Hypothalamus (tissue), 51 donors: ENCODE measurements at places on chromosomes 16 and 17.

DNA sequence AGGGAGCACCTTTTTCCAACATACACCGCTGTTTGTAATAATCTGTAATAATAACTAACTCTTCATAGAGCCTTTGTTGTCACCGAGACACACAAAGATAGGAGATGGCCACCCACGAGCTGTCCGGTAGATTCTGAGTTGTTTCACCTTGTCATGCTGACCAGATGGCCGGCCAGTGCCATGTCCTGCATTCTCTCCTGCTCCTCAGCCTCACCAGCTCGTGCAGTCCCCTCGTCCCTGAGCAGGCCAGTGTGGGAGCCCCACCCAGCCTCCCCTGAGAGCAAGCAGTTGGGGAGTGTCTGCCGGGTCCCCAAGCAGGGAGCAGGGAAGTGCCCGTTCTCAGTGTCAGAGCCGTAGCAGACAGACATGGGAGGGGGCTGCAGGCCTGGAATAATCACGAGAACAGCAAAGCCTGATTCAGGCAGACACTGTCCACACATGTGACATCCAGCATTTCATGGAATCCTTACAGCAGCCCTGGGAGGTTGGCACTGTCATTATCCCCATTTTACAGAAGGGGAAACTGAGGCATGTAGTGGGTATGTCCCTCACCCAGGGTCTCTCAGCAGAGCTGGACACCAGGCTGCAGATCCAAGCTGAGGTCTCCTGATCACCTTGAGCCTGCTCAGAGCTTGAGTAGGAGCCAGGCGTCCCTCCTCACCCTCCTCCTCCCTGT, 178.5 kb upstream of the CIBAR2 start:
- no peak for DNase-seq

DNA sequence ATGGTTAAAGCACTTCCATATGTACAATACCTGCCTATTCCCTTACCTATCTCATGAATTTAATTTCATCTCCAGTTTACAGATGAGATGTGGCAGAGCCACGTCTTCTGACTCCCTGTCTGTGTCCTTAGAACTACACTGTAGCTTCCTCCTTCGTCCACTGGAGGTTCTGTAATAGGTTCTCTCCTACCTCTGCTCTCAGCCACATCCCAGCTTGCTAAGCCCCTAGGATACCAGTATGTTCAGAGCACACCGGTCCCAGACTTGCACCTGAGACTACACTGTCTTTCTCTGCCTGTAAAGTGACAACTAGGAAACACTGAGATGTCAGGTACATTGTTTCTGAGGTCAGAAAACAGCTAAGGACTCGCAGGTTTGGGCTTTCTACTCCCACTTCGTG, 3.8 kb upstream of the RASL10B start:
- no peak for DNase-seq

- DNase-seq: no peak
These were observed 68.8 kb upstream of the RCVRN start for GRCh38 chr17:9973669-9974447.

GRCh38 chr16:9534759-9535158, 443.3 kb downstream of the HAPSTR1 start:
- DNase-seq: peak; percentile 4

DNA sequence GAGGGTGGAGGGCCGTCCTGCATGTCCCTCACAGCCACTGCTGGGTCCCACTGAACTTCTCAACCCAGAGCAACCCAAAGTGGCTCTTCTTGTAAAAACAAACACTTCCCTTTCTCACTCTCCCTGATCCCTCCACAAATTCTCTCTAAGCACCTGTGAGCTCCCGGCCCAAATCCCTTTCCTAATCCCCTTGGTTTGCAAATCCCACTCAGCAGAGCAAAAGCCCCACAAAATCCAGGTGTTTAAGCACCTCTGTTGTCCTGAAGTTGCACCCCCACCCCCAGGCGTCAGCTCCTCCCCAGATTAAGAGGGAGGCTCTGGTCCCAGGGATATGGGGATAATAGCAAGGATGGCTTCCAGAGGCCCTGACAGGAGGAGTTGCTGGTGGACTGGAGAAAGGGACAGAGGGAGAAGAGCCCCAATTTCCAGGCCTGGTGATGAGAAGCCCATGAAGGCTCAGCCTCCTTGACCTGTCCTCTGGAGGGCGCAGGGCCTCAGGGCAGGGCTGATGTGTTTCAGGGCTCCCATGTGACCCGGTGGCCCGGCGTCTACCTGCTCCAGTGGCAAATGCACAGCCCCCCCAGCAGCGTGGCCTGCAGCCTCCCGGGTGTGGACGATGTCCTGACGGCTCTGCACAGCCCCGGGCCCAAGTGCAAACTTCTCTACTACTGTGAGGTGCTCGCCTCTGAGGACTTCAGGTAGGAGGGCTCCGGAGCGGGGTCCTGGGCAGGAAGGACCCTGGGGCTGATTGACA, 23.0 kb downstream of the NAGPA start:
- DNase-seq: no peak

GRCh38 chr17:1762901-1763898, 1.3 kb downstream of the SERPINF1 start:
- DNase-seq: no peak

GRCh38 chr17:32627239-32627996, 140.6 kb downstream of the CDK5R1 start:
- DNase-seq: peak; percentile 50

- DNase-seq: no peak
These were observed 9.2 kb downstream of the CD300LG start for GRCh38 chr17:43856141-43856540.

GRCh38 chr16:1431497-1432270, 806 bp downstream of the PERCC1 start:
- no peak for DNase-seq

DNA sequence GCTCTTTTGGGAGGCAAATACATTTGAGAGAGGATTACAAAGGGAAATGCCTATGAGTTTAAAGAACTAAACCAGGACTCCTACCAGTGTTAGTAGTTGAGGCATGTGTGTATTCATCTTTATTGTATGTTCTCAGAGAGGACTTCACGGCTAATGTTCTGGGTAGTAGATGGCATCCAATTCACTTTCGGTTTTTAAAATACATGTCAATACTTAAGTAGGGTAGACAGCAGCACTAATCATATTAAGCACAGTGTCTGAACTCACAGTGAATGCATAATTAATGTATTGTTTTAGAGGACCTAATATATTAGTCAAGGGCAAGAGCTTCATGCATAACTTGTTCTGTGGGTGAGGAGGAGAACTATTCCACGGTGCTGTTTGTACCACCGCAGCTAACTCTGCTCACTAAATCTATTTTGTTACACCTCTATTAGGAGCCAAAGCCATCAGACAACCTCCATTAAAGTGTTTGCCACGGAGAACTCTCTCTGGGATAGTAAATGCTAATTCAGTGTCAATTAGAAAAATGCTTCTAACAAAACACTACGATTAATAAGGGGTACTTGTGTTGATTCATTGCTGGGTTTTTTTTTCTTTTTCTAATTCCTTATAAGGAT, 56.3 kb downstream of the COX10 start:
- DNase-seq: no peak

GRCh38 chr16:10918294-10919002, 23.8 kb downstream of the DEXI start:
- peak; percentile 89 for DNase-seq

DNA sequence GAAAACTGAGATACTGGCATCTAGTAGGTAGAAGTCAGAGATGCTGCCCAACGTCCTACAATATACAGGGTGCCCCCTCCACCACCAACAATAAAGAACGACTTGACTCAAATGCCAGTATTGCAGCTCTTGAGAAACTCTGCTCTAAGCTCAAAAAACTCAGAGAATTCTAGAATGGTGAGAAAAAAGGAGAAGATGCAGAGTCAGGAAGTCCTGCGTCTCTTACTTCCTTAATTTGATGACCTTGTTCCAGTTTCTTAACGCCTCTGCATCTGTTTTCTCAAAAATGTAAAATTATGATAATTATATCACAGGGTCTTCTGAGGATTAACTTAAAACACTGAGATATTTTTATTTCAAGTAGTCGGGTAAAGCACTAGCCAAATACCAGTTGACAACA, 1.7 kb upstream of the HSBP1 start:
- DNase-seq: no peak

DNA sequence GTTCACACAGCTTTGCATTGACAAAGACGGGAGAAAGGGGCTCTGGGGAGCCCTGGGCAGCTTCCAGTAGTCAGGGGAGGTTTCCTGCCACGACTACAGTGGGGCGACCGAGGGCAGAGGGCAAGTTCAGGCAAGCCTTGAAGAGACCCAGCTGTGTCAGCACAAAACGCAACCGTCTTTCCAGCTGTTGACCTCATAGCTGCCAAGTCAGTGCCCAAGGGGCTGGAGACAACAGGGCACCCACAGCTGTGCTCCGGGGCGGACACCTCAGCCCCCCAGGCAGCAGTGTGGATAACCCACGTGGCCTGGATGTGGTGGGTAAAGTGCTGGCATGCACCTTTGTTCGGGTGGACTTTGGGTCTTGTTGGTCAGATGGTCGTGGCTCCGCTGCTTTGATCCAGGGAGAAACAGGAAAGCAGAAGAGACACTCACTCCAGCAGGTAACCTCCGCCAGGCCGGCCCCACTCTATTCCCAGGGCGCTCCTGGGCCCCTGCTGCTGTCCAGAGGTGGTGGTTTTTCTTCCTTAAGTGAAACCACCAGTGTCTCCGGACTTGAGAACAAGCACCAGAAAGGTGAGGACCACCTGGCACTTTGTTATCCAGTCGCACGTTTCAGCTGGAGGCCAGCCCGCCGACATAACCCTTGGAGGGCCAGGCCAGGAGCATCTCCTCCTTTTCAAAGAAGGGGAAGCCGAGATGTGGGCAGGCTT, 17.6 kb upstream of the CBX2 start:
- no peak for DNase-seq

DNA sequence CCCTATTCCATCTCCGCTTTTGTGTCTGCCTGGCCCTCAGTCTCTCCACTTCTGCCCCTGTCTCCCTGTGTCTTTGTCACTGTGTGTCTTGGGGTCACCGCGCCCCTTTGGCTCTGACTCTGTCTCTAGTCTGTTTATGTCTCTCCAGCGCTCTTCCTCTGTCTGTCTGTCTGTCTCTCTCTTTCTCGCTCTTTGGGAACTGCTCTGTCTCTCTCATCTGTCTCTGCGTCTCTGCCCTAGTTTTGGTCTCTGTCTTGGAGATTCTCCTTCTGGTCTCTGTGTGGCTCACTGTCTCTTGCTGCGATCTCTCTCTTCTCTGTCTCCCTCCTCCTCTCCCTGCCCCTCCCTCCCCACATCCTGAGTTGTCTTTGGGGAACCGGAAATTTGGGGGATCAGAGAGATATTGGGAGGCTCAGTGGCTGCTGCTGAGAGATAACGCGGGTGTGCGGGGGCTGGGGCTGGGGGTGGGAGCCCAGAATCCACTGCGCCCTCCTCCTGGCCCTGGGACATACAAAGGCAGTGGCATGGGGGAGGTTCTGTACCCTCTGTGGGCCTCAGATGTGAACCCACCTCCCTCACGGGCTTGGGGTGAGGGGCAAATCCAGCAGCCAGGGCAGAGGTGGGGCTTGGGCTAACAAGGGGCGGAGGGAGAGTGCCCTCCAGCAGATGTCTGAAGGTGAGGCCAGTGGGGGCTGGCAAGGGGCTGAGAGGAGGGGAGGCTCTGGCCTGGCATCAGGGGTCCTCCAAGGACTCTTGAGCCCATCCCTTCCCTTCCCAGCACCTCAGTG, 24.4 kb downstream of the LAT start:
- no peak for DNase-seq

- no peak for DNase-seq
These were observed 25.9 kb downstream of the RNF43 start for GRCh38 chr17:58391302-58391984.

GRCh38 chr17:2798678-2799077, 2.4 kb downstream of the RAP1GAP2 start:
- no peak for DNase-seq

GRCh38 chr17:13266606-13267005, 248.8 kb upstream of the ELAC2 start:
- DNase-seq: no peak

DNA sequence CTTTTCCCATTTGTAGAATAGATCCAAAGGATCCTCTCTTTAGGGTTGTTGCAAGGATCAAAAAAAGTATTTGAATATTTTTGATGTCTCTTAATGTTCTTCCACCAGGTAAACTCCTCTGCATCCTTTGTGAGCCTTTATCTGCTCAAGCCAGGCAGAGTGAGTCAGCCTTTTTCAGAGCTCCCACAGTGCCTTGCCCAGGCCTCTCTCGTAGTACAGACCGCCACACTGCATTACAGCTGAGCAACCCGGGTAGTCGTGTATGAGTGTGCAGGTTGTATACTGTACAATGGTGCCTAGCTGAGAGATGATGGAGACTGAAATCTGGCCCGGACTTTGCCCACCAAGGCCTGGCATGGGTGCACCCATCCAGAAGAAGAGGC, 20.9 kb downstream of the RHBDL3 start:
- DNase-seq: no peak

DNA sequence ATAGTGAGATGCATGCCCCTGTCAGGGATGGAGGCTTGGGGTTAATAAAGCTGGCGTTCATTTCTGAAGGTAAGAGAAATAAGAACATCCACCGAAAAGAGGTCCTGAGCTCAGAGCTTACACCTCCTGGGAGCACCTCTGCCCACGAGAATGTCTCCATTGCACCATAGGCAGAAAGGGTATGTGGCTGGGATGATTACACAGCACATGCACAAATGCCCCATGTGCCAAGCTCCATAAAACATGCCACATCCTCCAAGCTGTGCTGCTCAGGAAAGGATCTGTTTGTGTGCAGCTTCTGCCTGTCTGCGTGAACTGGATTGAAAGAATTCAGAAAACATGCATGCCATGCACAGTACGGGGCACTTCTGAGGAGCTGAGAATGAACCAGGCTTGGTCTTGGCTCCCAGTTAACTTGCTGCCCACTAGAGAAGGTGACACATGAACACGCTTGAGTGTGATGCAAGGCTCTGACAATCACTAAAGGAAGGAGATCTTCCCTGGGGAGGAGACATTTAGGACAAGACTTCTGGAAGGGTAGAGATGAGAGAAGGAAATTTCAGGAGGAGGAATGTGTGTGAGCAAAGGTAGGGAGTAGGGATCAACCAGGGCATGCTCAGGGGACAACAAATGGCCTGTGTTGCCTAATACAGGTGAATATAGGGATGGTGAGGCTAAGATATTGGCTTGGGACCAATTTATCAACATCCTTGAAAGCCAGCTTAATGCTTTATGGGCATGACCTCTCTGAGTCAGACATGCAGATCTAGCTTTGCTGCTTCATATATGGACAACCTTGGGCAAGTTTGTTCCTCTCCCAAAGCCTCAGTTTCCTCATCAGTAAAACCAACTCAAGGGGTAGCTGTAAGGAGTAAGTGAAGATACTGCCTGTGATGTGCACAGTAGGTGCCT, 32.0 kb upstream of the SMPD3 start:
- no peak for DNase-seq
